ENCODE measurements at places on chromosomes 2 and 18.

GRCh38 chr2:137156221-137156844 is 391.0 kb downstream of the THSD7B start:
- DNase-seq: no peak

DNA sequence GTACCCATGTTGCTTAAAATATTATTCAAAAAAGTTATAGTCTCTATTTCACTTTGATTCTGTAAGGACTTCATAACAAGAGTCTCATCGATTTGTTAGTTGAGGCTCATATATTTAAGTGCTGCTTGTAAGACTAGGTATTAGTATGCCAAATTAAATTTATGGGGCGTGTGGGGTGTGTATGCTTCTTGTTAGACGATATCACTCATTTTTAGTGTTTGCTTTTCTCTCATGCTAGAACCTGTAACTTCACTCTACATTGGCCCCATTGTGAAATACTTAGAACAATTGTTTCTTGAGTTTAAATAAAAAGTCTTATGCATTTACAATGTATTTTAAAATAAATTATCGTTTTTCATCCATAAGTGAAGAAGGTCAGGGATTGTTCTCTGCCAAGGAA is 63.6 kb downstream of the CTNNA2 start:
- DNase-seq: no peak

GRCh38 chr2:8819194-8819593 is 18.2 kb downstream of the KIDINS220 start:
- DNase-seq: no peak

DNA sequence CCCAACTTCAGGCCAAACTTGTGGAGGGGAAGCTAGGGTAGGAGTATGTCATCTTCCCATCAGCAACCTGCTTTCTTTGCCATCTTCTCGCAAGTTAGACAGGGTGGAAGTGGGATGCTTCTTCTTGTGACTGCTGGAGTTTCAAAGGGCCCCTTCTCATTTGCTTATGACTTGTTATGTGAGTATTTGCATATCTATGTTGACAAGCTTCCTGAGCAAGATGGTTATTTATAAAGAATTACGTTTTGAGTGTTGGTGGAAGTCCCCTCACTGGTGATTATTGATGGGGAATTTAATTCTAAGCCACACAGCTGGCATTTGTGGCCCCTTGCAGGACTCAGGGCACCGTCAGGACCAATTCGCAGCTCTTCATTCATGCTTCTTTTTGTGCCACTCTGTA is 791.0 kb downstream of the LRRTM4 start:
- DNase-seq: no peak

DNA sequence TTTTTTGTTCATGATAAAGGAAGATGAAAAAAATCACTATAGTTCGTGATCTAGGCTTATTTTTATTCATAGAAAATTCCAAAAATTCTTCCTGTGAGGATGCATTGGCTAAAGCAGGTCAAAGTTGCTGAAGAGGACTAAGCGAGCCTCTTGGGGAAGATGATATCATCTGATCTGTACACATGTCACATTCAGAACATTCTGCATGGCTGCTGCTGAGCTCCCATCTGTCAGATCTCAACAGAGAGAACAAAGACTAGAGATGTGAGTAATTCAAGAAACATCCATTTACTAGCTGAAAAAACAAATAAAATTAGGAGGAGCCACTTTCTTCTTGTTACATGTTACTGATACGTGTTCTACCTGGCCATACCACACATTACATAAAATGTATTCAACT is 518.6 kb upstream of the FSIP2 start:
- DNase-seq: no peak

GRCh38 chr2:134370655-134371445 is 117.0 kb downstream of the MGAT5 start:
- no peak for DNase-seq

DNA sequence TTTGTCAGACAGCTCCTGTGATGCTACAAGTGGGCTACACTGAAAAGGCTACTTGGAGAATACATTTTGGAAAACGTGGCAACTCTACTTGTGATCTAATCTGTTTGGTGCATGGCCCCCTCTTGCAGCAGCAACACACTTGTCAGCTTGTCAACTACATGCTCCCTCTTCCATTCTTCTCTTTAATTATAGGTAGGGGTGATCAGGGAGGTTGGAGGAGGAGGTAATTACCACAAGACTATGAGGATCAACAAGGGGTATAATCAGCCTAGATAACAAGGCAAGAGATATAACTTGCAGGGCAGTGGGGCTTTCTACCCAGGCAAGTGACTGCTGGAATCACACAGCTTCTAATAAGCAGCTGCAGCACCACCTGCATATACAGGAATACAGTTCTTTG is 104.9 kb downstream of the ACVR1 start:
- no peak for DNase-seq

- no peak for DNase-seq
These were observed 5.0 kb downstream of the THSD7B start for GRCh38 chr2:136770384-136770783.

- DNase-seq: no peak
These were observed 4.0 kb upstream of the LYG2 start for GRCh38 chr2:99259465-99259864.

- DNase-seq: no peak
These were observed 104.4 kb downstream of the PTH2R start for GRCh38 chr2:208511016-208511415.

GRCh38 chr2:230591850-230592249 is 120.8 kb upstream of the CAB39 start:
- DNase-seq: no peak

DNA sequence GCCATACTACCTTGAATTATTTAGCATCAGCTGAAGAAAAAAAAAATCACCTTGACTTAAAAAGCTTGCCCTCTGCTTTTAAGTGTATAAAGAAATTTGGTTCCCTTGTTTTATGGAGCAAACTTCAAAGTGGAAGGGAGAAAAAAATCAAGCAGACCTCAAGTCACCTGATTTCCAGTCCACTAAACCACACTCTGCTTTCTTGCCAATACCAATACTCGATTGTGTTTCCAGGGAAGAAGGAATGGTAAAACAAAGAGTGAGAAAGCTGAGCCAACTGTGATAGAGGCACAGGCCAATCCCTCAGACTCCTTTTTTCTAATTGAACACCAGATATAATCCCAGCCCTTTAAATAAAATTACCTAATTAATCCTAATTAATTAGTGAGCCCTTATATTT is 587.3 kb downstream of the ARHGAP15 start:
- no peak for DNase-seq

- no peak for DNase-seq
These were observed 48.9 kb downstream of the SMIM21 start for GRCh38 chr18:75378376-75379315.

DNA sequence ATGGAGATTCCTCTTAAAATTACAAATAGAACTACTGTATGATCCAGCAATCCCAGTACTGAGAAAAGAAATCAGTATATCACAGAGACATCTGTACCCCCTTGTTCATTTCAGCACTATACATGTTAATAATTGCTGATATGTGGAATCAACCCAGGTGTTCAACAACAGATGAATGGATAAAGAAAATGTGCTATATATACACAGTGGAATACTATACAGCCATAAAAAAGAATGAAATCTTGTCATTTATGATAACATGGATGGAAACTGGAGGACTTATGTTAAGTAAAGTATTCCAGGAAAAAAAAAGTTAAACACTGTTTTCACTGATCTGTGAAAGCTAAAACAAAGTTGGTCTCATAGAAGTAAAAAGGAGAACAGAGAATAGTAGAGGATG is 124.7 kb downstream of the TAF4B start:
- no peak for DNase-seq

- DNase-seq: no peak
These were observed 331.9 kb downstream of the NUP35 start for GRCh38 chr2:183456177-183456576.

DNA sequence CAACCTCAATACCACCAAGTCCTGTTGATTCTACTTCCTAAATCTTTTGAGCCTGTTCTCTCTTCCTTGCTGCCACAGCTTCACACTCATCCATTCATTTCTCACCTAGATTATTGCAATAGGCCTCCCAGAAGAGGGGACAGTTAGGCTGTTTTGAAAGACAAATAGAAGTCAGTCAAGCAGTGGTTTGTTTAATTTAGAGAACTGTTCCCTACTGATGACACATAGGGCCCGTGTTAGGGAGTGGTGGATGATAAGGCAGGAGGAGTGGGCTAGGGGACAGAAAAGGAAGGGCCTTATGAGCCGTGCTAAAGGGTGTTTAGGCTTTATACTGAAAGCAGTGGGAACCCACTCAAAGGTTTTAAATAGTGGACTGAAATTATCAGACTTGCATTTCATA is 59.6 kb upstream of the ZFP36L2 start:
- no peak for DNase-seq

- no peak for DNase-seq
These were observed 55.0 kb upstream of the MCFD2 start for GRCh38 chr2:46970334-46971288.

DNA sequence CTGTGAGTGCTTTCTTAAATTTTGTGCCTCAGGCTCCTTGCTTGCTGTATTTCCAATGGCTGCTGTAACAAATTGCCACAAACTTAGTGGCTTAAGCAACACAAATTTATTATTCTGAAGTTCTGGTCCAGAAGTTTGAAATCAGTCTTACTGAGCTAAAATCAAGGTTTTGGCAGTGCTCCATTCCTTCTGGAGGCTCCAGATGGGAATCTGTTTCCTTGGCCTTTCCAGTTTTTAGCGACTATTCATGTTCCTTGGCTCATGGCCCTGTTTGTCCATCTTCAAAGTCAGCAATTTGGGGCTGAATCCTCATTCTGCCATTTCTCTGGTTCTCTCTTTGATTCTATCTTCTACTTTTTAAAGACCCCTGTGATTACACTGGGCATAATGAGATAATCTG is 31.8 kb downstream of the STRADB start:
- no peak for DNase-seq

GRCh38 chr2:2234398-2235195 is 96.5 kb downstream of the MYT1L start:
- no peak for DNase-seq

DNA sequence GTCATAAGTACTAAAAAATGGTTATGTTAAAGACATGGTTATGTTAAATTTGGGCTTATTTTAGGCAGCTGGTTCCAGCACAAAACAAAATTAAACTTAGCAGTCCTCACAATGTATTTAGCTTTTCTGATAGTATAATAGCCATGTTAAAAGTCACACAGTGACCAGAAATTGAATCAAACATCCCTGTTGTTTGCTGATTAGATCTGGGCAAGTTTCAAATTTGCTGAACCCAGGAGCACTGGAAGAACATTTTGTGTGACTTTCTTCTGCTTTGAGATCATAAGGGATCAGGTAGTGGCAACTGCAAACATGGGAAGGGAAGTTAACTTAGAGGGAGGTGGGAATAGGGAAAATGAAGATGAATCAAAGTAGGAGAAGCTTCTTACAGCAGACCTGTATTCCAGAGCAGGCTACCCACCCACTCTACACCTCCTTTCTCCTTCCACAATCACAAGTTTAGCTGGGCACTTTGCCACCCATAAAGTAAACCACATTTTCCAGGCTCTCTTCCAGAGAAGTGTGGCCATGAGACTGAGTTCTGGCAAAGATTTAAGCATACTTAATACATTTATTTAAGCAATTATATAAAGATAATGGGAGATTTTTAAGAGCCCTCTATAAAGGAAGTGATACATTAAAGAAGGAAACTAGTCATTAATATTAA is 616.1 kb upstream of the LRATD1 start:
- DNase-seq: no peak

GRCh38 chr2:71640489-71640888 is 187.1 kb downstream of the DYSF start:
- no peak for DNase-seq

GRCh38 chr2:30757749-30758148 is 49.5 kb downstream of the CAPN13 start:
- DNase-seq: no peak

- no peak for DNase-seq
These were observed 48.2 kb downstream of the AGAP1 start for GRCh38 chr2:235541838-235542549.

- no peak for DNase-seq
These were observed 71.5 kb upstream of the TTC39C start for GRCh38 chr18:23943104-23943503.

- DNase-seq: no peak
These were observed 26.4 kb downstream of the NAPG start for GRCh38 chr18:10552226-10552625.

DNA sequence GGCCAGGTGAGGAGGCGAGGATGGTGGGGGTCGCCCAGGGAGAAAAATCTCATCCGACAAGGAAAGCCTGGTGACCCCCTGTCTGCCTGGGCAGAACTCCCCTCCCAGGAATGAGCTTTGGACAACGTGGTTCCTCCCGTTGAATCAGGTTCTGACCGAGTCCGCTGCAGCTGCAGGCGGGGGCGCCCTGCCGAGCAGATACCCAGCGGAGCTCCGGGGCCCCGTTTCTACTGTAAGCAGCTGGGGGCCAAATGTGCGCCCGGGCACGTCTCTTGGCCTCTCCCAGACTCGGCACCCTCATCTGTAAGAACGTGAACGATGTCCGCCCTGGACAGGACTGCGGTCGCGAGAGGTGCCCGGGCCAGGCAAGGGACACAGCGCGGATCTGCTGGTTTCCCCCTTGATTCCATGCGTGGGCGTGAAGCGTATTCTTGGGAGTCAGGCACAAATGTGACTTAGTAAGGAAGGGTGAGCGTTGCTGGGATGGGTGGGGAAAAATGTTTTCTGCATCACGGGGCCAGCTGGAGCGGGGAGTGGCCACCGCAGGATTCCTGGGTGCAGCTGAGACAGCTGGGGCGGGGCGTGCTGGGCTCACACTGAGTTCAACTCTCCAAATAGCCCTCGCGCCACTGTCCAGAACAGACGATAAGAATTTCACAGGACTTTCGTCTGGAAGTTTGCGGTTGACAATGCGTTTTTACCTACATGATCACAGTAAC is 20.2 kb upstream of the TUBB6 start:
- DNase-seq: no peak

DNA sequence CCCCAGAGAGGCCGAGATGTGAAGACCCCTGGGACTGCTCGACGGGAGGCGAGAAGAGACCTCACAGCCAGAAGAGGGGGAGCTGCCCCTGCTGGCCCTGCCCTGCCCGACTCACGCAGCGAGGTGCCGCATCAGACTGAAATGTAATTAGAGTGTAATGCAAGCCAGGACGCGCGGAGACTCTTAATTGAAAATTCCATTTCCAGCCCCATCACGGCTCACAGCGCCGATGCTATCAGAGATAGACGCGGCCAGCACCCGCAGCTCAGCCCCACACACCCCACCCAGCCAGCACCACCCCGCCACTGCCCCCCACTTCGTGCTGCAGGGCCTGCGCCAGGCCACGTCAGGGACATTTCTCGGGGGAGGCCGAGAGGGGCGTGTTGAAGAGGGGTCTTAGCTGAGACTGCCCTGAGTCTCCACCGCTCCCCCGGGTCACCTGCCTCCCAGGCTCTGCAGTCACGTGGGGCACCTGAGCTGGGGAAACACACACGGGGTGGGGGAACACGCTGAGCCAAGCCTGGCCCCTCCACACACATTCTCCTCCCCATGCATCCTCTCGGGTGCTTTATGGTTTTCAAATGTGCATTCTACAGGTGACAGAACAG is 78.1 kb downstream of the TEX51 start:
- no peak for DNase-seq

DNA sequence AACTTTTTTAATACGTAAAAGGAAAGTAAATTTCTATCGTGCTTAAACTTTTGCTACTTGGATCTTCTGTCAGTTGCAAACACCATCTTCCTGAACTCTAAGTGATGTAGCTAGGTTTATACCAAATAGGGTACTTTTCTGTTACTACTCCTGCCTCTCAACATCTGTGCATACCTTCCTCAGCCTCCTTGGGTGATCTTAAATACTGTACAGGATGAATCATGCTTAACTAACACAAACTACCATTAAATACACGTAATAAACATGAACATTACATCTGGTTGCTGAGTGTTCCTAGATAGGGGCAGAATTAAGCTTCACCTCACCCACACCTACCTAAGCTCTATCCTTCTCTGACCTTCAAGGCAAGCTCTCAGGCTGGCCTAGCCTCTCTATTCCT is 398.0 kb downstream of the TXNL1 start:
- DNase-seq: no peak
